ENCODE measurements at places on chromosomes 11 and 22.

DNA sequence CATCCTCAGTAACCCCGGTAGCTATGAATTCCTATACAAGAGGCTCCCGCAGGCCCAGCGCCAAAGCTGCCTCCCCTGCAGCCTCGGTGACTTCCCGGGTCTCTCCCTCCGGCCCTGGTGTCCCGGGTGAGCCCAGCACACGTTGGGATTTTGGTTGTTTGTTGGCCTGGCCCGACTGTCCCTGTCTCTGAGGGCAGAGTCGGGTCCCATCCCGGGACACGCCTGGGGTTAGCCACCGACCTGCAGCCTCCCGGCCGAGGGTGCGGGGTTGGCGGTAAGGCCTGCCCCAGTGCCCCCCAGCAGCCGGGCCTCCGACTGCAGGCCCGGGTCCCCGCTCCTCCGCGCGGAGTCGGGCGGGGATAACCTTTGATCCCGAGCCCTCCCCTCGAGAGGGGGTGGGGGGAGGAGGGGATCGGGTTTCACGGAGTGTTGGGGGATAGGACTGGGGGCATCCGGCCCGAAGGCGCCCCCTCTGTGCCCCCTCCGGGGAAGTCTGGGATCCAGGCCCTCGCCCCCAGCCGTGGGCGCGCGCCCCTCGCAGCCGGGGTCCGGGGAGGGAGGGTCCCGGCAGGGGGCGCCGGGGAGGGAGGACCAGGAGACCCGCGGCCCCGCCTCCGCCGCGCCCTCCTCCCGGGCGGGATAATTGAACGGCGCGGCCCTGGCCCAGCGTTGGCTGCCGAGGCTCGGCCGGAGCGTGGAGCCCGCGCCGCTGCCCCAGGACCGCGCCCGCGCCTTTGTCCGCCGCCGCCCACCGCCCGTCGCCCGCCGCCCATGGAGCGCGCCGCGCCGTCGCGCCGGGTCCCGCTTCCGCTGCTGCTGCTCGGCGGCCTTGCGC, at the start of gene FBLN1:
Gene FBLN1, plus strand, starts transcription at position 669 of the 835 bp plus-strand sequence. Its CDS starts 103 bp downstream, at position 772.
- DNase-seq: peak; percentile 4

GRCh38 chr22:35612903-35613302, 4.2 kb downstream of the MB start:
- DNase-seq: no peak

GRCh38 chr11:64324692-64325469, 7.0 kb downstream of the PRDX5 start:
- no peak for DNase-seq

DNA sequence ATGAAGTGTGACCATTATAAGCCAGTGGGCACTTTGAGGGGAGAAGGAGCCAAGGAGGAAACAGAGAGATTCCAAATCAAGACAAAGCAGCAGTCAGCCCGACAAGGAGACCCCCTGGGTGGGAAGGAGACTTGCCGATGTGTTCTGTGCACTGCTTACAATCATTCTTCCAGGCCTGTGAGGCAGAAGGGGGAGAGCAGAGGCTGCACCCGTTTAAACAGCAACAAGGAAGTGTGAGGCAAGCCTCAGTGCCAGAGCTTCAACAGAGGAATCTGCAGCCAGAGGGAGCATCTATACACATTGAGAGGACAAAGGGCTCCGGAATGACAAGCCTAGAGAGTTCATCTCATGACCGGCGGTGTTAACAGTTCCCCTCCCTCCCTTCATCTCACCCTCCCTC, 121.1 kb downstream of the NXPE2 start:
- no peak for DNase-seq

- no peak for DNase-seq
Measured at GRCh38 chr11:45275828-45276227, 10.3 kb downstream of the SYT13 start.

GRCh38 chr11:13480198-13480597, 15.6 kb downstream of the PTH start:
- DNase-seq: no peak

- DNase-seq: no peak
Measured at GRCh38 chr11:102611291-102611690, 13.8 kb downstream of the MMP20 start.

Data from COR-L47 (cell line).